ENCODE measurements at places on chromosomes 1 and 21. TPM values are rescaled to one million over a fixed set of nuclear protein-coding genes. Genes with fewer than 3 reads are reported as not detected.

The LCE2B gene
- total RNA-seq, result not detected

The DNAJC6 gene
- total RNA-seq, result 3.6 TPM

The CYP4A11 gene
- total RNA-seq, result not detected

The SLC6A17 gene
- total RNA-seq, result under 0.01 TPM

The TNNT2 gene
- not detected for total RNA-seq

The SIPA1L2 gene
- total RNA-seq, result 28.9 TPM

The LRRC8C gene
- total RNA-seq, result 30.7 TPM

The RIPK4 gene
- not detected for total RNA-seq

The LBR gene
- total RNA-seq, result 55.6 TPM

The LENEP gene
- total RNA-seq, result not detected

The ZBTB21 gene
- 11.7 TPM for total RNA-seq

The ANGPTL1 gene
- total RNA-seq, result 83.5 TPM

The GSTM4 gene
- 16.7 TPM for total RNA-seq

The NPPB gene
- not detected for total RNA-seq

The SPRR3 gene
- not detected for total RNA-seq

The FCRL5 gene
- not detected for total RNA-seq

The DYNLT5 gene
- 0.51 TPM for total RNA-seq

The CR1L gene
- total RNA-seq, result not detected

The HMGB4 gene
- not detected for total RNA-seq

The CCDC27 gene
- total RNA-seq, result not detected

The TMEM125 gene
- not detected for total RNA-seq

The LEPR gene
- total RNA-seq, result 14.5 TPM

The RGS16 gene
- total RNA-seq, result 0.49 TPM

The IPO9 gene
- total RNA-seq, result 24.1 TPM

The SLC25A34 gene
- total RNA-seq, result 1.7 TPM

The SPATA6 gene
- total RNA-seq, result 26.2 TPM

The ARTN gene
- total RNA-seq, result 0.68 TPM

Measured in subcutaneous adipose tissue (tissue), 4 donors.